CD4-positive, alpha-beta T cell treated with Interferon alpha-2 for 1 hour (primary cell): ENCODE measurements at places on chromosomes 3 and 15.
A peak's percentile ranks its signal among the peaks of the same experiment; 100 is the strongest.

- no peak for DNase-seq
Observed at GRCh38 chr3:10193692-10194327, 29.1 kb downstream of the IRAK2 start.

DNA sequence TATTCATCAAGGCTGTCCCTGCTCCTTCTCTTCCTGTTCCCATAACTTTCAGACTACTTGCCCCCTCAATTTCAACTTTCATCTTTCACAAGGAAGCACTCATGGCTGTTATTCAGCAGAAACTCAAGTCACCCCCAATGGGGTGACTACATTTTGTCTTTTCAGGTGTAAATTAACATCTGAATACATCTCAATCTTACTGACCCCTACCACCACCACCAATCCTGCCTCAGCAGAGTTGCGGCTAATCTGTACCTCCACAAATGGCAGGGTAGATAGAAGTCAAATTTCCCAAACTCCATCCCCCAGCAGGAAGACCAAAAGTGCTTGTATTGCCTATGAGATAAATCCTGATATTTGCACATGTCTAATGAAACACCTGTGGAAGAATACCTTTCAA, 19.2 kb downstream of the SOX2 start:
- no peak for DNase-seq

- DNase-seq: no peak
Observed at GRCh38 chr15:29322415-29322814, 52.8 kb upstream of the NSMCE3 start.

DNA sequence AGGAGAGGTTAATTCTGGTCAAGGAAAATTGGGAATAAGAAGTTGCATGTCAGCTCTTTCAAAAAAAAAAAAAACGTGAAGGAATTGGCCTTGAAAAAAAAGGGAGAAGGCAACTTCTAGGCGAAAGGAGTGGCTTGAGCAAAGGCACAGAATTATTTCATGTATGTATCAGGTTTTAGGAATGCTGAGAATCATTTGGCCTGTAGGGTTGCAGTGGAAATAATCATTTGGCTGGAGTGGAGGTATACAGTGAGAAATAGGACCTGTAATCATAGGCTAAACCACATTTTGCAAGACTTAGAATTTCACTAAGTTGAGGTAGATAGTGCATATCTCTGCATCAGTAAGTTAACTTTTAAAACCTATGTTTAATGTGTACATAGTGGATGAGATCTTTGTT, 54.9 kb downstream of the EPHA6 start:
- no peak for DNase-seq

GRCh38 chr15:27086149-27086548, 115.2 kb downstream of the GABRG3 start:
- DNase-seq: no peak

DNA sequence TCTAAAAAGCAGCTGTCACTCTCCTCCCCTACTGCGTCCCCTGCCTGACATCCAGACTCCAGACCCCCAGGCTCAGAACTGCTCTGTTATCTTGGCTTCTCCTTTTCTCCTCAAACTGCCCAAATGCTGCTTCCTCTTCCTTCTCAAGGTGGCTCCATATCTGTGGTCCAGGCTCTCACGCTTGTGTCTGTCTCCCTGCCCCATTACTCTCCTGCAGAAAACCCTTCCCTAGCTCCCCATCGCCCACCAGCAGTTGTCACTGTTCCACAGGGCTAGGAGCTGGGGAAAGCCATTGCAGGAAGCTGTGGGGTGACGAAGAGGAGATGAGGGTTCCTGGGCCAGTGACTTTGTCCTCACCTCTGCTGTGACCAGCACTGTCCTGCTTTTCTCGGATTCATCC, 30.7 kb upstream of the CGNL1 start:
- DNase-seq: no peak

DNA sequence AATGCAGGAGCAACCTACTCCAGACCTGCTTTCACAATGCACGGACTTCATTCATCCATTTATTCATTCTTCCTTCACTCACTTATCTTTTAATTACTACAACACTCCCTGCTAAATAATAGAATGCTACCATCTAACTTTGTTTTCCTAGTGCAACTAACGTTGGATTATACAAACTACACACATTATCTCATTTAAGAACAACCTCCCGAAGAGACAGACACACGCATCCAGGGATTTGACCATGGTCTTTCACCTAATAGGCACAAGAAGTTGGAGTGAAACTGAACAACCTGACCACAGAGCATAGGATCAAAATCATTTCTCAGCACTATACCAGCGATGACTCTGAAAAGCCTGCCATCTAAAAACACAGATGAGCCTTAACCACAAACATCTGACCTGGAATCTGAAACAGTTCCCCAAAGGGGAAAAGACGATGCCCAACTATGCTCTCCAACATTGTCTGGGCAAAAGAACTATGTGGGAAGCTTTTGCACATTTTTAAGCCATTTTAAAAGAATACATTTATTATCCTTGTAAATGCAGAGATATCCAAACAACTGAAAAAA, 21.0 kb downstream of the ZNF385D start:
- DNase-seq: no peak

- DNase-seq: no peak
Observed at GRCh38 chr15:74558706-74559105, 17.7 kb downstream of the ARID3B start.

GRCh38 chr3:132079147-132079546, 44.3 kb upstream of the CPNE4 start:
- no peak for DNase-seq

DNA sequence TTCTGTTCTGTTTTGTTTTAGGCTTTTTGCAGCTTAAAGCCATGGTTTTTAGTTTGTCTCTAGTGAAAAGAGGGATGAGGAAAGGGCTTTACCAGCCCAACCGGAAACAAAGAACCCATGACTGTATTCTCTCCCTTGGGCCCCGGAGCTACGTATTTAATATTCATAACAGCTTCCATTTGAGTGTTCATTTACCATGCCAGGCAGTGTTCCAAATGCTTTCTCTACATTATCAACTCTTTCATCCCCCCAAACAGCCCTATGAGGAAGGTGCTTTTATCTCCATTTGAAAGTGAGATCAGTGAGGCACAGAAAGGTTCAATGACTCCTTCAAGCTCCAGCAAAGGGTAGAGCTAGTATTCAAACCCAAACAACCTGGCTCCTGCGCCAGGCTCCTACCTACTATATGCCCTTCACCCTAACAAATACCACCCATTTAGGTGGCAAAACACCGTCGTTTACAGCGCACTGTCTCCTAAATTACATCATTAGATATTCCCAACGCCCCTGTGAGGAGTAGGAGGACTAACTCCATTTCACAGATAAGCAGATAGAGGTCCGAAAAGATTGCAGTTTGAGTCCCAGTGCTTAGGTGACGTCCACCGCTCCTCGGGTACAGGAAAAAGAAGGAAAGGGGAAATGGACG, 27.9 kb downstream of the GTPBP8 start:
- peak; percentile 33 for DNase-seq

- peak; percentile 23 for DNase-seq
Observed at GRCh38 chr15:82663186-82663600, 16.0 kb upstream of the CPEB1 start.

DNA sequence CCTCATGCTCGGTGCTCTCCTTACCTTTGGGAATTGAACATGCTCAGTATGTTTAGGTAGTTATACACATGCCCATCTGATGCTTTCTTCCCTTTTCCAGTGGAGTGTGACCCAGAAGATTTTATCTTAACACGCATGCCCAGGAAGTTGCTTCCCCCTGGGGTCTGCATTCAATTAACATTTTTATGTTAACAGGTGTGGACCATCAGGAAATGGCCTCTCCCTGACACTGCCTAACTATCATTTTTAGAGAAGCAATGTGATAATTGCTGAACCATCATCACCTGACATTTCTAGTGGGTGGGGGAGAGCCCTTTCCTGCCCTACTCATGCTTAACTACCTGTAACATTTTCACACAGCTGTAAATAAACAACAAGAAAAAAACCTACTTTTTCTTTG, 55.1 kb upstream of the TGFBR2 start:
- no peak for DNase-seq

DNA sequence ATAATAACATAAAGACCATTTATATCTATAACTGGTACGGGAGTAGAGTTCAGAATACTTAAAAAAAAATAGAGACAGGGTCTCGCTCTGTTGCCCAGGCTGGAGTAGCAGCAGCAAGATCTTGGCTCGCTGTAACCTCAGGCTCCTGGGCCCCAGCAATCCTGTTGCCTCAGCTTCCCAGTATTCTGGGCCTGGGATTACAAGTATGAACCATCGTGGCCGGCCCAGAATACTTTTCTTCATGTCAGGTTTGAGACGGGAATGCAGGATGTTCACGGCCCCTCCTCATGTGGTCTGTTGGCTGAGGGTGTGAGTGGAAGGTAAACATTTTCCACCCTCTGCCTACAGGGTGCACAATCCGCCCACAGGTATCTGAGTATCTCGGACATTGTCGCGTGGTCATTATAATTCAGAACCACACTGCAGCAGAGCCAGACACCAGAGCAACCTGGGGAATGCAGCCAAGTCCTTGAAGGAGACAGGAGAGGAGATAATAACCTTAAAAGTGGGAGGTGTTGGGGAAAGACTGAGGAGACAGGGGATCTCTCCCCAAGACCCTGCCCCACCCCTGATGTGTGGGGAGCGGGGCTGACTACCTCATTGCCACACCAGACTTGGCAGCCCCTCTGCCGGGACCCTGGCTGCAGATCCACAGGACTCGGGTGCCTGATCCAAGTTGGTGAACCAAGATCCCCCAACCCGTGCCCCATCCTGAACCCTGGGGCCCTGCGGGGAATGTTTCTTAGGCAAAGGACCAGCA, 106.8 kb downstream of the ADCY5 start:
- no peak for DNase-seq

- DNase-seq: no peak
Observed at GRCh38 chr15:58760385-58761009, 10.6 kb upstream of the MINDY2 start.

- peak; percentile 16 for DNase-seq
Observed at GRCh38 chr3:132242790-132243189, 74.4 kb upstream of the ACP3 start.

DNA sequence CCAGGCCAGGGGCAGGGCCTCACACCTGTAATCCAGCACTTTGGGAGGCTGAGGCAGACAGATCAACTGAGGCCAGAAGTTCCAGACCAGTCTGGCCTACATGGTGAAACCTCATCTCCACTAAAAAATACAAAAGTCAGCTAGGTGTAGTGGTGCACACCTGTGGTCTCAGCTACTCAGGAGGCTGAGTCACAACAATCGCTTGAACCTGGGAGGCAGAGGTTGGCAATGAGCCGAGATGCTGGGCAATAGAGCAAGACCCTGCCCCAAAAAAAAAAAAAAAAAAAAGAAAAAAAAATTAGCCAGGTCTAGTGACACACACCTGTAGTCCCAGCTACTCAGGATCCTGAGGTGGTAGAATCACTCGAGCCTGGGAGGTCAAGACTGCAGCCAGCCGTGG, 18.8 kb downstream of the MYO9A start:
- DNase-seq: no peak

DNA sequence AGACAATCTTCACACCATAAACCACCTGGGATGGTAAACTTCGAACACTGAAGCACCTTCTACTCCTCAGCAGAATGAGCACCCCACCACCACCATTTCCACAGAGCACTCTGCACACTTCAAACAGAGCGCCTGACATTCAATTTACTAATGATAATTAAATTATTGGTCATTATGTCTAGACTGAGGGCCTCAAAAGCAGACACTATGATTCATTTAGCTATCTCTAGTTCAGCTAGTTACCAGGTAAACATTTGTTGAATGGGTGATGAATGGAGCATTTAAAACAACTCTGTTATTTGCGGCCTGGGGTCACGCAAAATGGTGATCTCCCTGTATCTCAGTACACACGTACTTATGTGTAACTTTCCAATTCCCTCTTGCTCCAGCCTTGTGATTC, 40.9 kb downstream of the ACAP2 start:
- no peak for DNase-seq

DNA sequence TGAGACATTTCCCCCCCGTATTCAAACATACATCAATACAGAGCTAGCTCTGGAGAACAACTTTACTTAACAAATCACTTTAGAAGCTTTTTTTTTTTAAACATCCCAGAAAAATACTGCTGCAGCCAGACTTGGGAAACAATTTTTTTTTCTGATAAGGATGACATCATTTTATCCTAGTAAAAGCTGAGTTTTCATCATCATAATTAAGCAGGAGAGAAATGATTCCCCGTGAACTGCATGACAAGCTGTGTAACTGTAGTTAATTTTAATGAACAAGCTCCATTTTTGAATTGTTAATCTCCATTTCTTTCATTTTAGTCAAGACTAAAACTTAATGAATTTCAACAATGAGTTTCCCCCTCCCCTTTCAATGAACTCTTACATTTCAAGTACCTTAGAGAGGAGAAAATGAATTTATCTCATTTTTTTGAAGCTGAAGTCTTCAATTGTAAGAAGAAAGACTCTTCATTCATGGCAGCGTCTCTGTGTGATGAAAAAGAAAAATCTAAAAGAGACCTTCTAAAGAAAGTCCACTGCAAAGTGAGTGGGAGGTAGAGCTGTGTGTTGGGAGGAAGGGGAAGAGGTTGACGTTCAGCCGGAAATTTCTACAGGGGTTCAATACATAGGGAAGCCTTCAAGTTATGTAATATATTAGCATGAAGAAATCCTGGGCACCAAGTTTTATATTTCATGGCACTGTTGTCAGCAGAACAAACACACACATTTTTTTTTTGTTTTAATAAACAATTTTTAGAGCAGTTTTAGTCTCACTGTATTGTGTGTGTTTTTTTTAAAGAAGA, 31.7 kb downstream of the HES1 start:
- no peak for DNase-seq

GRCh38 chr3:99895131-99895696, 77.6 kb downstream of the CMSS1 start:
- no peak for DNase-seq

GRCh38 chr3:143146486-143147274, 27.1 kb downstream of the CHST2 start:
- no peak for DNase-seq

DNA sequence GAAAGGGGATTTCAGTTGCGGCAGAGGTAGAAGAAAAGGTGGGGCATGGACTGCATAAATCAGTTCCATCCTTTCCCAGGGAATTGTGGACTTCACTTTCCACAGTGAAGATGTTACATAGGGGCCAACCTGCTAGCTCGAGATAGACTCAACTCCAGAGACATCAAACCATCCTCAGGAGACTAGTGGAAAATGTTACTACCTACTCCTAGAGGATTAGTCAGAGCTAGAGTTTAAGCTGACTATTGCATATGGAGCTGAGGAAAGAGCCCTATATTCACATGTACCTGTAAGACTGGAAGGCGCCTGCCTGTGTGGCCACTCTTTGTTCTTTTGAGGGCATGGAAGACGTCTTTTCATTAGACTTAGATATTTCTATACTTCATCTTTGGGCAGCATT, 69.2 kb downstream of the KLHL25 start:
- DNase-seq: no peak

GRCh38 chr15:51641490-51642130, 19.0 kb upstream of the DMXL2 start:
- DNase-seq: no peak

DNA sequence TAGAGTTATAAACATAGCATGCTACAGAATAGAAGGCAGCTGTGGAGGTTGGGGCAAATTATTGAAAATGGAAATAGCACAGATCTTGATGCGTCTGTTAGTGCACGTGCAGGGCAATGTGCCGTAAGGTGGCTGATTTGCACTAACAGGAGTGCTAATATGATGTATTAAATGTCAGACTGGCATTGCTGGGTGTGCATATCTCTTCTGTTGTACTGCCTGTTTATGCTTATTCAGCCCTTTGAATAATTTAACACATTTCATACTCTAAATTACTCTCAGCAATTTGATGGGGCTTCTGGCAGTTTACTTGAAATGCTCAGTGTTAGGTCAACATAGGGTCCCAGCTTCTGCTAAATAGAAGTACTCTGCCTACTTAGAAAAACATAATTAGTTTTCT, 395.6 kb downstream of the MCTP2 start:
- DNase-seq: no peak

GRCh38 chr15:52559575-52559974, 9.3 kb downstream of the ARPP19 start:
- no peak for DNase-seq
